ENCODE measurements at places on chromosomes 3 and 15.

GRCh38 chr3:72204452-72204851, 419.5 kb upstream of the PROK2 start:
- DNase-seq: no peak

DNA sequence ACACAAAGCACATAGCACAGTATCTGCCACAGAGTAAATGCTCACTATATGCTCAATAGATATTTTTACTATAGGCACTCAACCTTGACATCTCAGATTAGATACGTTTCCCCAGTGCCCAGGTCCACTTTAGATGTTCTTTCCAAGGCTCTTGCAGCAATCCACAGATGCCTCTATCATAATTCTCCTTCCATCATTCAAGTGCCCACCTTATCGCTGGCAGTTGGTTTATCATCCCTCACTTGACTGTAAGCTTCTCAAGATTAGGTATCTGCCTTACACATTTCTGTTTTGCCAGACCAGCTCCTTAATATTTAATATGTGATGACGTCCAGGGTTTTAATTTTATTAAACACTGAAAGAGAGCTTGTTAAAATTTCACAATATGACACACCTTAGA, 8.6 kb downstream of the NCEH1 start:
- no peak for DNase-seq

DNA sequence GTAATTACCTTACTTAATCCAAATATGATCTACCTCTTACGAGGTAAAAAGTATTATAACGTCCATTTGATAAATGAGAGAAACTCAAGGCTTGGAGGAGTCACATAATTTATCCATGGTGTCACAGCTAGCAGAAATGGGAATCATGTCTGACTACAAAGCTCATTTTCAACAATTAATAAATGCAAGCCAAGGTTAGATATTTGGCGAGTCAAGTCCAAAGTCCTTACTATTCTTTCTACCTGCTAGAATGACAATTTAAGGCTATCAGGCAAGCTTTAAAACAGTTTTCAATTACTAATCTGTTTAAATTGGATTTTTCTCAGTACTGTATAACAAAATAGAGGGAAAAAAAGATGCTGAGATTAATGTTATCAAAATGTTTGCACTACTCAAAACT, 68.6 kb downstream of the DLG1 start:
- no peak for DNase-seq

- DNase-seq: no peak
Observed at GRCh38 chr3:182711853-182712252, 81.5 kb upstream of the ATP11B start.

DNA sequence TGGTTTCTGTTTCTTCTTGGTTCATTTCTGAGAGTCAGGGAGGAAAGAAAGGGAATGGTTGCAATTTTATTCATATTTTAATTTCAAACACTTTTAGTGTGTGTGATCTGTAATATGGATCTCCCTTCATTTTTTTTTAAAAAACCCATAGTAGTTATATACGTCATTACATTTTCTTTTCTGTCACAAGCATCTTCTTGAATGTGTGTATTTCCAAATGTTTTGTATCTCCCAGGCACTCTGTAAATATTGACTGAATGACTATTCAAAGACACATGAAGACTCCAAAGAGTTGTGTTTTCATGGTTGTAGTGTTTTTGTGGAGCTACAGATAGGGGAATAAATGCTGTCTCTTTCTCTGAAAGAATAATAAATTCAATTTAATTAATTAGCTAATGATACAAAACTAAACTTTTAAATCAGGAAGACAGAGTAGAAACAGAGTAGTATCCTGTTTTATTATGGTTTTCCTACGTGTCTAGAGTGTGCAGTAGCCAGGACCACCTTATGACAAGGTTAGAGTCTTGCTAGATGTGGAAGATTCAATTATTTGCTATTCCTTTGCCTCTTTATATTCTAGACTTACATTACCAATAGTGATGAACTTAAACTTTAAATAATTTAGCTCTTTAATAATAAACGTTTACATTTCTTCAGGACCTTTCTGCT, 35.5 kb downstream of the NECTIN3 start:
- DNase-seq: no peak

GRCh38 chr3:61560517-61561373, 626 bp upstream of the PTPRG start:
- peak; percentile 90 for DNase-seq

DNA sequence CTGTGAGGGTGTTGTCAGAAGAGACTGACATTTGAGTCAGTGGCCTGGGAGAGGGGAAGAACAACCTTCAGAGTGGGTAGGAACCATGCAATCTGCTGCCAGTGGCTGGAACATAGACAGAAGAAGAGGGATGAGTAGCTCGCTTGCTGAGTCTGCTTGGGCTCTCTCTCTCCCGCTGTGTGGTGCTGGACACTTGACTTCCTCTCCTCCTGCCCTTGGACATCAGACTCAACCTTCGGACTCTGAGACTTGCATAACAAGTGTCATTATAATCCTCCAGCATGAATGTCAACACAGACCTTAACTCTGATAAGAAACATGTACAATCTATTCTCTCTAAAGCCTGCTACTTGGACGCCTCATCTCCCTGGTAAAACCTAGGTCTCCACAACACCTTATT, 5.9 kb upstream of the NMD3 start:
- no peak for DNase-seq

- no peak for DNase-seq
Observed at GRCh38 chr15:65055201-65055870, 10.1 kb downstream of the SLC51B start.
